Stimulated activated CD4-positive, alpha-beta T cell treated with anti-CD3 and anti-CD28 coated beads, Interleukin-1b, Interleukin-23, amount 100 ng/mL, for 1 hour (primary cell): ENCODE measurements at places on chromosomes 1 and 21.

GRCh38 chr1:87778896-87779295 is 450.2 kb downstream of the LMO4 start:
- no peak for DNase-seq

DNA sequence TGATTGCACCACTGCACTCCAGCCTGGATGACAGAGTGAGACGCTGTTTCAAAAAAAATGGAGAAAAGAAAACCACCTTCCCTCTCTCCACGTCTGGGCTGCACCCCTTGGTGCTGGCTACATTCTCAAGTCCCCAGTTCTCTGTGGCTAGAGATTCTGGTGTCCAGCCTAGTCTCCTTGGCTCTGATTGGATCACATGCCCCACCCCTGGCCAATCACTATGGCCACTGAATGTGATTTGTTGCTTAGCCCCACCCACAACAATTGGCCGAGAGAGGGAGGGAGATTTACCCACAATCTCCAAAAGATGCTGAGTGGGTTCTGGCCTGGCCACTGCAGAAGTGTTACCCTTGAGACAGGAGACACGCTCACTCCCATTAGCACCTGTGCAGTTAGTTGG is 39.4 kb downstream of the FHAD1 start:
- no peak for DNase-seq

DNA sequence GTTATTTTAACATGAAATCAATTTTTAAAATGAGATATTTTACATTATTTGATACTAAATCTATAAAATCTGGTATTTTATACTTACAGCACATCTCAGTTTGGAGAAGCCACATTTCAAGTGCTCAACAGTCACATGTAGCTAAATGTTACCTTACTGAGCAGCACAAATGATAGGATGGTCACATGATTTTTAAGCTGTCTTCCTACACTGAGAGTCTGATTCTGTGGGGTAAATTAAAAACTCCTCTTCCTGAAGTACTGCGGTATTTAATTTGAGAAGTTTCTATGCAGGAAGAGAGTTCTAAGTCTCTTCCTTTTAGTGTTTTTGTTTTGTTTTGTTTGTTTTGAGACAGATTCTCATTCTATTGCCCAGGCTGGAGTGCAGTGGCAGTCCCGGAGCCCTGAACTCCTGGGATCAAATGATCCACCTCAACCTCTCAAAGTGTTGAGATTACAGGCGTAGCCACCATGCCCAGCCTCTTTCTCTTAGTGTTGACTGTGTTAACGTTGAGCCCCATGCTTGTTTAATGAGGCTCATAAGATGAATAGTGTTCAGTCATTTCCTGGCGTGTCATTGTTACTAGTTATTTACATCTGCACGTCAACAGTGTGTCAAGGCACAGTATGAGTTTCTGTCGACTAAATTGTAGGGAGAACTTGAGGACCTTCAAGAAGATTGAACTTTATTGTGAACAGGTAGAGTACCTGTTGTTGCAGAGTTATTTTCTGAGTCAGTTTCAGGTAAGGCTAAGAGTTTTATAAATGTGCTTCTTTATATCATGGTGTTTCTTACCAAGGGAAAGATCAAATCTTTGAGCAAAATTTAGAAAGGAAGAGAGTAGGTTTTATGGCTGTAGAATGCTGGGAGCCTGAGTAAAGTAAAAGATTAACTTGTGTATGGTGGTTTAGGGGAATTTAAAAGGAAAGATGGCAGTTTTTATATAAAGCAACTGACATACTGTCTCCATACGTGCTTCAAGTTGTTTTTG is 3.3 kb downstream of the CNST start:
- no peak for DNase-seq

DNA sequence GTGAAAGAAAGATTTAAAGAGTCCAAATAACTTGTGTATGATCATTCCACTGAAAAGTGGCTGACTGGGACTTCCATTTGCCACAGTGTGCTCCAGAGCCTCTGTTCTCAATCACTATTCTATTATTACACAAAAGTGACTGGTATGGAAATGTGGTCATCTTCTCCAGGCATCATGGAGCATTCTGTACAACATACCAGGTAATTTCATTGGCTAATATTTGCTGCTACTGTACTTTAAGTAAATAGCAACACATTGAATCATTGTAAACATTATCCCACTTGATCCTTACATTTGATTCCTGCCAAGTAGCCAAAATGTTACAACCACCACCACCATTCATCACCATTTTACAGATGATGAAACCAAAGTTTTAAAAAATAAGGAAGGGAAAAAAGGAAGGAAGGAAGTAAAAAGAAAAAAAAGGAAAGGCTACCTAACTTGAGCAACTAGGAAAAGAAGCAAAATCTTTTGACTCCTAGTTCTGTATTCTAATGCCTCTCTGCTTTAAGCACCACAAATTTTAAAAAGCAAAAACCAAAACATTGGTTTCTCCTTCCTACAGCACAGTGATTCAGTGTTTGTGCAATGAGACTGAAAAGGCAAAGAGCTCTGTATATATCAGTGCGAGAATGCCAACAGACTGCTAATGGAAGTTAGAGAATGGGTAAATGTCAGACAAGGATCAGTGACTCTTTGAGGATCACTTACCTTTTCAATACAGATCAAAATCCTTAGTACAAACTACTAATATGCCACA is 361.4 kb upstream of the PTBP2 start:
- no peak for DNase-seq

DNA sequence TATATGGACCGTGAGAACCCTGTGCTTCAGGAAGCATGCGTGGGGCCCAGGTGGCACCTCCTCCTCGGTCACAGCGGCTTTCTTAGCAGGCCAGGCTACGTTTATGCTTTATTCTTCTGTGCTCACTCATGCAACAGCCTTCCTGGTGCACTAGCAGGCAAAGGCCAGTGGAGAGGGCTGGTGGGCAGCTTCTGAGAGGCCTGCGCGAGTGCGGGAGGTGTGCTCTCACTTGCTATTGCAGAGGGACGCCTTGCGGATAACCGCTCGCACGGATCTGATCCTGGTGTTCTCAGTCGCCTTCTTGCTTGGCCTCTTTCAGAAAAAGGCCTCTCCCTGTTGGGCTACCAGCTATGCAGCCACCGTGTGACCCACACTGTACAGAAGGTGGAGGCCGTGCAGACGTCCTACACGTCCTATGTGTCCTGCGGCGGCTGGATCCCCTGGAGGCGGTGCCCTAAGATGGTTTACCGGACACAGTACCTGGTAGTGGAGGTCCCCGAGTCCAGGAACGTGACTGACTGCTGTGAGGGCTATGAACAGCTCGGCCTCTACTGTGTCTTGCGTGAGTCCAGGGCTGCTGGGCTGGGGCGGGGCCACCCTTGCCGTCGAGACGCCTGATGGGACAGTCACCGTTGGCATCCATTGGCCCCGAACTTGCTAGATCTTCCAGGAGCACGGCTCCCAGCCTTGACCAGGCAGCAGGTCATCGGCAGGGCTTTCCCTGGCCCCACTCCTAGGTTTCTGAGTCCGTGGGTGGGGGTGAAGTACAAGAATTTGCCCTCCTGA is 4.8 kb downstream of the UMODL1 start:
- DNase-seq: no peak

DNA sequence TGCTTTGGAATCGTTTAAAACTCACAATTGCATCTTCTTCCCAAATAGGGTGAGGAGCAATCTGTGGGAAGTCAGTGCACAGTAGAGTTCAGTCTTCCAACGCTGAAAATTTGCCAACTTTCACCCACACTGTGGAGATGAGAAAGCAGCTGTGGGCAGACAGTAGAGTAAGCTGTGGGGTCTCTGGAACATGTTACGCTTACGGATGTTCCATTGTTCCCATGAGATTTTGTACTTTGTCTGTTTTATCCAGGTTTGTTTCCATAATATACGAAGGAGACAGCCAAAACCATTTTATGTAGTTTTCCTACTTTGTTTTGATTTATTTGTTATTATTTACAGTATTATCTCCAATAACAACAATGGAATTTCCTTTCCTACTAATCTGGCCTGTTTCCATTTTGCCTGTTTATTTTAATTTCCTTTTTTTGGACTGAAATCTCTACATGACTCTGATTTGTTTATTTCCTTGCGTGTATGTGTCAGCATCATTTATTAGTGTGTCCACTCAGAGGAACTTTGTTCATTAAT is 65.1 kb upstream of the RGL1 start:
- no peak for DNase-seq

DNA sequence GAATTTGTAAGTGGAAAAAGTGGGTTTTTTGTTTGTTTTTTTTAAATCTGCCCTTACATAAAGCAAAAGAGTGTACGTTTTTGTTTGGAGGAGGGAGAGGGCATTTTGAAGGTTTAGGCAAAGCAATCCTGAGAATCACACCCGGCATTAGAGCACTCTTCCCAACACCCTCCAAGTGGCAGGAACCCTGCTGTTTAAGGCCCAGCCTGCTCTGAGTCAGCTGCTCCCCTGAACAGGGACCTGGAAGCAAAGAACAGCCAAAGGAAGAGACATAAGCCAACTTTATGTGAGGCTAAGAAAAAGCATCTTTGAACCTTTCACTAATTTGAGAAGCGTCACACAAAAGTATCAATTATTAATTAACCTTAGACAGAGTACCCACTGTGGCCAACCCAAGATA is 16.9 kb downstream of the MTFR1L start:
- DNase-seq: no peak

DNA sequence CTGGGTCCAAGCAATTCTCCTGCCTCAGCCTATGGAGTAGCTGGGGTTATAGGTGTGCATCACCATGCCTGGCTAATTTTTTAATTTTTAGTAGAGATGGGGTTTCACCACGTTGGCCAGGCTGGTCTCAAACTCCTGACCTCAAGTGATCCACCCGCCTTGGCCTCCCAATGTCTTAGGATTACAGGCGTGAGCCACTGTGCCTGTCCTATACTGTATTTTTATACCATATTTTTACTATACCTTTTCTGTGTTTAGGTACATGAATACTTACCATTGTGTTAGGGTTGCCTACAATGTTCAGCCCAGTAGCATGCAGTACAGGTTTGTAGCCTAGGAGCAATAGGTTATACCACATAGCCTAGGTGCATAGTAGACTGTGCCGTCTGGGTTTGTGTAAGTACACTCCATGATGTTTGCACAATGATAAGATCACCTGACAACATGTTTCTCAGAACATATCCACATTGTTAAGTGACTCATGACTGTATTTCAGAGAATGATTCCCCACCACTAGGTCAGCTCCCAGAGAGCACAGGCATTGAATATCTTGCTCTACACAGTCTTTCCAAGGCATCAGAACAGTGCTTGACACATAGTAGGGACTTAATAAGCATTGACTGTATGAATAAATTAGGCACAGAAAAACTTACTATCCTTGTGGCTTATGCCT is 6.0 kb upstream of the CITED4 start:
- DNase-seq: no peak

GRCh38 chr21:18518054-18518481 is 114.5 kb upstream of the TMPRSS15 start:
- no peak for DNase-seq

- no peak for DNase-seq
These were observed 45.8 kb downstream of the FOXD2 start for GRCh38 chr1:47483651-47484050.
